Uterus (tissue), 4 donors: ENCODE measurements at places on chromosomes 1 and 21. TPM values are rescaled to one million over a fixed set of nuclear protein-coding genes. Genes with fewer than 3 reads are reported as not detected.

- DNase-seq, result no peak
Measured at GRCh38 chr1:178649582-178650350, 75.3 kb upstream of the RALGPS2 start.

GRCh38 chr1:74822851-74823401 is 90.0 kb downstream of the TYW3 start:
- DNase-seq, result no peak

- DNase-seq, result no peak
Measured at GRCh38 chr1:54160351-54160750, 7.6 kb upstream of the CDCP2 start.

GREM2 gene
- 2.1 TPM for total RNA-seq

AKNAD1 gene
- total RNA-seq, result 0.98 TPM

DNA sequence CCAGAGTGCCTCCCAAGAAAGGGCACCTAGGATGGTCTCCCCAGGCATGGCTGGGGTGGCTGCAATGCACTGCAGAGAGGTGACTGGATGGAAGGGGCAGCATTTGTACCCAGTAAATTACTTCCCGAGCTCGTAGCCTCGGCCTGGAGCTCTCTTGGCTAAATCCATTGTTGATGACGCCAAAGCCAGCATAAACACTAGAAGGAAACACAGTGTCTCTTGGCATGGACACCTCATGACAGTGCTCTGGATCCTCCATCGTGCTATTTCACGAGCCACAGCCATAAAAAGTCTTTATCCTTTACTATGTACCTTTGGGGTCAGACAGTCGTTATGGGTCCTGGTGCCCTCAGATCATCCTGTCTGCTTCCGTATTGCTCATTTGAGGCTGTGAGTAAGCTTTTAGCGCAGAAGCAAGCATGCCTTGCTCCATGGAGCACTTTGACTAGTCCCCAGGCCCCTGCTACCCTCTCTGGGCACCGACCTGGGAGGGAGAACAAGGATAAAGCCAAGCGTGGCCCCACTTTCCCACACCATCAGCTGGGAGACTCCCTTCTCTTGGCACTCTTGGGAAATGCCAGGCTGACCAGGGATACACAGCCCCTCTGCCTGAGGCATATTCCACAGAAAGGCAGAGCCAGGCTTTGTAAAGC is 10.3 kb upstream of the PRELP start:
- no peak for DNase-seq

DNA sequence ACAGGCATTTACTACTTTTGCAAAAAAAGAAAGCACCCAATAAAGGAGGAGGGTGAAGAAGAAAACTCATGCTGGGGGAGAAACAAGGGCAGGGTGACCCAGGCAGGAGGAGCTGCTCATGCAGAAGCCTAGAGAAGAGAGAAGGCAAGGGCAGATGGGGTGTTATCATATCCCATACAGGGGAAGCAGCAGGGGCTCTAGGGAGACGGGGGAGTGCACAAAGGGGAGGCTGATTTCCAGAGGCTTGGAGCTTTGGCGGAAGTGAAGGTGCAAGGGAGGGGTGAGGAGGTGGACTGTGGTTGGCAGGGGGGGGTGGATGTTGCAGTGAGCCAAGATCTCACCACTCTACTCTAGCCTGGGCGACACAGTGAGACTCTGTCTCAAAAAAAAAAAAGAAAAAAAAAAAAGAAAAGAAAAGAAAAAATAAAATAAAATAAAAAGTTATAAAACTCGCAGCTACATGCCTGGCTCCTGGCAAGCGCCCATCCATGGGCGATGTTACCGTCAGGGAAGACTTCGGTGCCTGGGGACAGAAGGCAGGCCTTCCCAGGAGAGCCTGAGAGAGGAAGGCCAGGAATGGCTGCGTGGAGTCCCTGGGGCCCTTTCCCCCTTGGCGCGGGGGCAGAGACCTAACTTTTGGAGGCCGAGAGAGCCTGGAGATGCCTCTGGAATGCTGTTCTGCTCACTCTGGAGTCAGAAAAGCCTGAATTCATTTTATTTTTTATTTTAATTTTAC is 3.3 kb upstream of the FCN3 start:
- DNase-seq, result no peak

OR2M3 gene
- not detected for total RNA-seq

- DNase-seq, result peak; percentile 75
Measured at GRCh38 chr1:207828485-207829158, 76.8 kb downstream of the CD46 start.

DNA sequence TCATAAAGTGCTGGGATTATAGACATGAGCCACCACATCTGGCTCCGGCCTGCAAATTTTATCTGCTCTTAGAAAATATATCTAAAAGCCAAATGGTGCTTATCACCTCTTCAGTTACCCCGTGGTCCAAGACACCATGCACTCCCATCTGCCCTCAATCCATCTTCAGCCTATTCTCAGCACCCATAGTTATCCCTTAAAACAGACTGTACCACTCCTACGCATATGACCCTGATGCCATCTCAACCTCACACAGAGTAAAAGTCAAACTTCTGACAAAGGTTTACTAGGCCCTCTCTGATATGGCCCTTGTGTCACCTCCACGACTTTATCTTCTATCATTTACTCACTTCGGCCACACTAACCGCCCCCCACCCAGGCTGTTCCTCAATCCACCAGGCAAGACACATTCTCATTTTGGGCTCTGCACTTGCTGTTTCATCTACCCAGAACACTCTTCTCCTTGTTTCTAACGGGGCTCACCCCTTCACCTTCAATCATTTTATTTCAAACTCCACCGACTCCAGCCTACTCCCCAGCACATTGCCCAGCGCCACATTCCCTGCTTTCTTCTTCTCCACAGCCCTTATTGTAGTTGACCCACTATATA is 33.0 kb downstream of the USP48 start:
- no peak for DNase-seq

COPA gene
- 98.5 TPM for total RNA-seq

OR6N1 gene
- total RNA-seq, result not detected

TMEM69 gene
- total RNA-seq, result 10.4 TPM

GRCh38 chr1:60942291-60942690 is 140.1 kb upstream of the NFIA start:
- DNase-seq, result no peak

HSPA6 gene
- total RNA-seq, result 0.55 TPM

GRCh38 chr21:41426676-41427404 is 801 bp downstream of the MX1 start:
- peak; percentile 34 for DNase-seq

GRCh38 chr1:163066686-163067085 is 2.5 kb upstream of the RGS4 start:
- no peak for DNase-seq

CACNA1S gene
- 0.07 TPM for total RNA-seq

GRCh38 chr1:59198564-59198963 is 98.3 kb upstream of the FGGY start:
- DNase-seq, result no peak

FCN3 gene
- total RNA-seq, result not detected

USP21 gene
- 38.1 TPM for total RNA-seq

DNA sequence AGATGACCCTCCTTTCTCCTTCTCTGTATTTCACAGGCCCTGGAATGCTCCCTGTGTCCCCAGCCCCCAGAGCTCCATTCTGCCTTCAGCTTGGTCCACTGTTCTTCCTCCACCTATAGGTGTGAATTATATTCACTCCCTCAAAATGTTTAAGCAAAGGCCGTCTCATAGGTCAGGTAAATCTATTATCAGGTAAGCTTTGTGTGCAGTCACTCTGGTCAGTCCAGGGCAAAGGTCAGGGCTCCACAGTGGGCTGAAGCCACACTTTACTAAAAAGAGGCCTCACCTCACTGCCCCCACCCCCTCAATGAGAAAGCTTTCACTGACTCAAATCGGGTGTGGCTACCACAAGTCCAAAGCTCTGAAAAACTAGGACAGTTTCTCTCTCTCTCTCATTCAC is 65.9 kb downstream of the DNTTIP2 start:
- no peak for DNase-seq

GRCh38 chr1:178973652-178974101 is 52.0 kb upstream of the FAM20B start:
- DNase-seq, result no peak

- no peak for DNase-seq
Measured at GRCh38 chr1:20928146-20928545, 141.0 kb upstream of the HP1BP3 start.

XCL2 gene
- total RNA-seq, result not detected

DNA sequence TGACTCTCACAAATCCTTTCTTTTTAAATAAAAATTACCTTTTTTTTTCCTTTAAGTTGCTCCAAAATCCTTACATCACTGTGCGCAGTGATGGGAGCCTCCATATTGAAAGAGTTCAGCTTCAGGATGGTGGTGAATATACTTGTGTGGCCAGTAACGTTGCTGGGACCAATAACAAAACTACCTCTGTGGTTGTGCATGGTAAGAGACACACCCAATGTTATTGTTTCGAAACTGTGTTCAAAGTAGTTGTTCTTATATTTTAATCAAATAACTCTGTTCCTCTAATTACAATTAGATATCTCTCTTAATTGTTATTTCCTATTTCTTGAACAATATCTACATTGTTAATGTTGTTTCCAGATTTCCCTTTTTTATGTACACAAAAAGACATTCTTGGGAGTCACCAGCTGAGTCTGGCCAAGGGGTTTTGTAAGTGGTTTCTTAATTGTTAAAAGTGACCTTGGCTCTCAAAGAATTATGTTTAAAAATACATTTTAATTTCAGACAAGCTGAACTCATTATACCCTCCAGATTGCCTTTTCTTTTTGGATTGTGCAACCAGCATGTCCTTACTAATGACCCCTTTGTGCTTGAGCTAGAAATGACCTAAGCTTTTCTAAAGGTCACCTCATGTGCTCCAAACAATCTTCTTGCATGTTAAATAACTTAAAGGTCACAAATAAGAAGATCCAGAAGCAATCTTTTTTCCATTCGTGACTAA is 250.1 kb downstream of the HMCN1 start:
- DNase-seq, result no peak

- DNase-seq, result no peak
Measured at GRCh38 chr1:161954050-161954449, 69.6 kb downstream of the OLFML2B start.

GRCh38 chr1:50994997-50995396 is 25.0 kb downstream of the CDKN2C start:
- no peak for DNase-seq

- no peak for DNase-seq
Measured at GRCh38 chr1:3828391-3828790, 28.6 kb downstream of the CEP104 start.

- DNase-seq, result no peak
Measured at GRCh38 chr1:29125237-29125641, 1.5 kb upstream of the TMEM200B start.

- no peak for DNase-seq
Measured at GRCh38 chr1:193940176-193940575, 753.8 kb upstream of the B3GALT2 start.

DNA sequence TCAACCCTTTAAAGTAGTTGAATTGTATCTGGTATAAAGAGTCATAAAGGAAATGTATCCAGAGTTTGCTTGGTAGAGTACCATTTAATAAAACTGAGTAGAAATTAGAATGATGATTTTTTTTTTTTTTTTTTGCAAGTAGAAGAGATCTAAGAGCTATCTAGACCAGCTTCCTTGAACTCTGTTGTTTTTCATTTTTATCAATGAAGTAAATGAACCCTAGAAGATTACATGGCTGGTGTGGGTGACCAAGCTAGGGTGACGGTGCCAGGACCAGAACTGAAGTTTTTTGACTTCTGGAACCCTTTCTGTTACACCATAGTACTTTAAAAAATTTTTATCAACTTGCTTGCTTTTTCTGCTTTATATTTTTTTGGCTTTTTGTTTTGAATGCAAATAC is 36.9 kb downstream of the MACO1 start:
- DNase-seq, result no peak

DNA sequence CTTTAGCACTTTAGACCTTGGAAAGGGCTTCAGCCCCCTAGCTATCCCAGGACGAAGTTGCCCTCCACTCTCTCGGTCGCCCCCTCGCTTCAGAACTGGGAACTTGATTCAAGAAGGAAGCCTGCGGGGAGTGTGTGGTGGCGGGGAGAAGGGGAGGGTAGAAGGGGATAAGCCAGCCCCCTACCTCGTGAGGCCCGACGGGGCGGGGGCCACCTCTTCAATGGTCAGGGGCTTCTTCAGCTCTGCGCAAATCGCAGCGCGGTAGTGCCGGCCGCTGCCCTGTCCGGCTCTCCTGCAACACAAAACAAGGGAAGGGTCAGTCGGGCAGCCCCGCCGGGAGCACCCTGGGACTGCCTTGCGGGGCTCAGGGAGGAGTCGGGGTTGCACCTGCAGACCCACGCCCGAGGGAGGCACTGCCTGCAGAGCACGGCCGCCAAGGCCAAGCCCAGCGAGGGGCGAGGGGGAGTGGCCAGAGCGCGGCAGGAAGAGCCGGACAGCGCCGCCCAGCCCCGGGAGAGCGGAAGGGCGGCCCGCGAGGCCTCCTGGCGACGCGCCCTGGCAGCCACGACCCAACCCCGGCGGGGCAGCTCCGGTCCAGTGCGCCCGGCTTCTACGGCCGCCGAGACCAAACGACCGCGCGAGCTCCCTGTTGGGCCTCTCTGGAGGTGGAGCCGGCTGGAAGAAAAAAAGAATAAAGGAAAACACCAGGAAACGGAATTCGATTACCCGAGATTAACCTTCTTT is 56.2 kb upstream of the RASAL2 start:
- peak; percentile 77 for DNase-seq

DNA sequence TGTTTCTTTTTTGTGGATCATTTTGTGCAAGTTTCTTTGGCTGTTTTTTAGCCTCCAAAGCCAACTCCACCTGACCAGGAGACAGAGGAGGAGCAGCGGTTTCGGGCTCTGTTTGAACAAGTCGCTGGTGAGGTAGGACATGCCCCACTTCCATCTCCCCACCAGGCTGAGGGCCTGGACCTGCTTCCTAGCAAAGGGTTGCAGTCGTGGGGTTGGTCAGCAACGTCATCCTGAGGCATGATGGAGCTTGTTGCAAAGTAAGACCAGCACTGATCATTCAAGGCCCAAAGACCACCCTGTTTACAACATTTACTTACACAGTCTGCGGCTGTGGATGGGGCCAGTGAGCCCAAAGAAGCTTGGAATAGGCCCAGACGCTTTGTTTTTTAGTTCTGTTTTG is 40.3 kb downstream of the CAPN9 start:
- no peak for DNase-seq

GRCh38 chr1:160522136-160522535 is 919 bp downstream of the SLAMF6 start:
- no peak for DNase-seq

LRRC71 gene
- total RNA-seq, result 0.48 TPM

DNA sequence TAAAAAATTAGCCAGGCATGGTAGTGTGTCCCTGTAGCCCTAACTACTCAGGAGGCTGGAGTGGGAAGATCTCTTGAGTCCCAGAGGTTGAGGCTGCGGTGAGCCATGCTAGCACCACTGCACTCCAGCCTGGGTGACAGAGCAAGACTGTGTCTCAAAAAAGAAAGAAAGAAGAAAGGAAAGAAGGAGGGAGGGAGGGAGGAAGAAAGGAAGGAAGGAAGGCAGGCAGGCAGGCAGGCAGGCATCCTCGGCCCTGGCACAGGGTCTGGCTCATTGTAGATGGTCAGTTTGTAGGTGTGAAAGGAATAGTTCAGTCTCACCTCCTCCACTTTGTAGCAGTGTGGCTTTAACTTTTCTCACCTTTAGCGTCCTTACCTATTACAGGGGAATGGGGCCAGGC is 25.0 kb downstream of the NAV1 start:
- no peak for DNase-seq

- no peak for DNase-seq
Measured at GRCh38 chr1:212595229-212595628, 13.3 kb upstream of the ATF3 start.

APH1A gene
- 33.2 TPM for total RNA-seq

IFNLR1 gene
- total RNA-seq, result 0.29 TPM

SH2D2A gene
- total RNA-seq, result not detected

GRCh38 chr1:215484171-215484939 is 82.7 kb upstream of the KCTD3 start:
- DNase-seq, result no peak

ENAH gene
- total RNA-seq, result 22.9 TPM
